Mesendoderm (in vitro differentiated cells): ENCODE measurements at places on chromosomes 11 and 22.

GRCh38 chr11:86571273-86571948, 101.0 kb downstream of the ME3 start:
- no peaks in the 10 kb centered on the region for H3K27me3 ChIP-seq
- peaks cover 2% of the 10 kb centered on the region for H3K4me1 ChIP-seq
- no peak overlapping the region for H3K4me3 ChIP-seq
- H3K36me3 ChIP-seq = no peaks in the 10 kb centered on the region

GRCh38 chr11:89147229-89147628, 30.4 kb upstream of the TYR start:
- H3K4me3 ChIP-seq = no peak overlapping the region
- H3K27me3 ChIP-seq = no peaks in the 10 kb centered on the region
- no peak overlapping the region for H3K27ac ChIP-seq
- no peak for DNase-seq

GRCh38 chr11:15507592-15507991, 392.9 kb downstream of the INSC start:
- H3K36me3 ChIP-seq = no peaks in the 10 kb centered on the region
- H3K27ac ChIP-seq = no peak overlapping the region
- H3K4me3 ChIP-seq = no peak overlapping the region
- DNase-seq = no peak
- no peaks in the 10 kb centered on the region for H3K27me3 ChIP-seq

DNA sequence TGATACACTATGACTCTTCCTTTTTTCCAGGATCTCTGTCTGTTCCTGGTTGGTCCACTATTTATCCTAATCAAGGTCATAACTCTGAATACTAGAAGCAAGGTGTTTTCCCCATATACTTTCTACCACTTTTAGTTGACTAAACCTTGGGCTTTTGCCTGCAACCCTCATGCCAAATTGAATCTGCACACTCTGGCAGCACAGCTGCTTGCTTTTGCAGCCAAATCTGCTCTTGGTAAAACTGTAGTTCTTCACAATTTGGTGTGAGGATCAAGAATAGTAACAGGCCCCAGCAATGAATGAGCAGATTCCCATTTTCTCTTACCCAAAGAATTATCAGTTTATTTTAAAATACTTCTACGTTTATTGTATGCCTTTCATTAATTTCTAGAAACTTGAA, 586.5 kb upstream of the CNTN5 start:
- no peaks in the 10 kb centered on the region for H3K27me3 ChIP-seq
- H3K4me1 ChIP-seq = no peaks in the 10 kb centered on the region
- no peak overlapping the region for H3K4me3 ChIP-seq

- no peak for DNase-seq
- H3K27ac ChIP-seq = no peak overlapping the region
- H3K27me3 ChIP-seq = no peaks in the 10 kb centered on the region
These were observed 65.5 kb upstream of the ARHGAP20 start for GRCh38 chr11:110777775-110778174.

DNA sequence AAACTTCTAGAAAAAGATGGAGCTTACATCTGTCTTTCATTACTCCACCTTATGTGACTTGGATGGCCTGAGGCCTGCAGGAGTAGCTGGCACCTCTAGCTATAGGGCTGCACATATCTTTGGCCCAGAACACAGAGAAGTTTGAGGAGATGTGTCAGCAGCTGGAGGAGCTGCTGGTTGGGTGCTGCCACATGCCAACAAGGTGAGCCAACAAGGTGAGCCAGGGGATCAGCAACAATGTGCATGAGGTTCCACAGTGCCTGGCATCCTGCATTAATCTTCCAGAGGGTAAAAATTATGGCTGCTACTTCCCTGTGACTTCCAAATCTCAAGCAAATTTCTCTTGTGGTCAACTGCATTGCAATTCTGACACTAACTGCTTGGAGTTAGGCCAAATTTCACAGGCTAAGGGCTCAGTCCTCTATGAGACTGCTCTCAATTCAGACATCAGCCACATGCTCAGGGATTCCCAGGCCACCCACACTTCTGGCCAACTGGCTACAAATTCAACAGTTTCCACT, 16.0 kb downstream of the RBM7 start:
- no peak overlapping the region for H3K4me3 ChIP-seq
- no peak overlapping the region for H3K27ac ChIP-seq
- DNase-seq = no peak
- H3K36me3 ChIP-seq = no peaks in the 10 kb centered on the region
- no peaks in the 10 kb centered on the region for H3K4me1 ChIP-seq
